Iris pigment epithelial cell (primary cell): ENCODE measurements at places on chromosomes 7 and 10.

GRCh38 chr7:149846436-149847046 is 8.4 kb downstream of the ZNF862 start:
- no peak for DNase-seq

DNA sequence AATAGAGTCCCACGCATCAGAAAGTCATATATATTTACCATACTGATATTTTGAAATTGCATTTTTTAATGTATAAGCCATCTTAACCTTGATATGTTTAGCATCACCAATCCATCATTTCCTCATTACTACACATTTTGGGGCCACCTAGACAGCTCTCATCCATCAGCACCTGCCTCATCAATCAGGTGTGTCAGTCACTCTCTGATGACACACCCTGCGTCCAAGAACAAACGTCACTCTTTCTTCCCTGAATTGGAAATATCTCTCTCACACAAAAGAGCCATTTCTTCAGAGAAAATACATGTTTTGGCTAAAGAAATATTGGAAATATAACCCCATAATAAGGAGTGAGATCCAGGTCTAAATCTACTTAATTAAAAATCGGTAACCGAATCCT is 38.9 kb upstream of the RSU1 start:
- no peak for DNase-seq

- DNase-seq: peak; percentile 31
Measured at GRCh38 chr10:28681291-28681763, 4.0 kb downstream of the BAMBI start.

GRCh38 chr7:115274-115911 is 77.0 kb upstream of the FAM20C start:
- DNase-seq: peak; percentile 65

DNA sequence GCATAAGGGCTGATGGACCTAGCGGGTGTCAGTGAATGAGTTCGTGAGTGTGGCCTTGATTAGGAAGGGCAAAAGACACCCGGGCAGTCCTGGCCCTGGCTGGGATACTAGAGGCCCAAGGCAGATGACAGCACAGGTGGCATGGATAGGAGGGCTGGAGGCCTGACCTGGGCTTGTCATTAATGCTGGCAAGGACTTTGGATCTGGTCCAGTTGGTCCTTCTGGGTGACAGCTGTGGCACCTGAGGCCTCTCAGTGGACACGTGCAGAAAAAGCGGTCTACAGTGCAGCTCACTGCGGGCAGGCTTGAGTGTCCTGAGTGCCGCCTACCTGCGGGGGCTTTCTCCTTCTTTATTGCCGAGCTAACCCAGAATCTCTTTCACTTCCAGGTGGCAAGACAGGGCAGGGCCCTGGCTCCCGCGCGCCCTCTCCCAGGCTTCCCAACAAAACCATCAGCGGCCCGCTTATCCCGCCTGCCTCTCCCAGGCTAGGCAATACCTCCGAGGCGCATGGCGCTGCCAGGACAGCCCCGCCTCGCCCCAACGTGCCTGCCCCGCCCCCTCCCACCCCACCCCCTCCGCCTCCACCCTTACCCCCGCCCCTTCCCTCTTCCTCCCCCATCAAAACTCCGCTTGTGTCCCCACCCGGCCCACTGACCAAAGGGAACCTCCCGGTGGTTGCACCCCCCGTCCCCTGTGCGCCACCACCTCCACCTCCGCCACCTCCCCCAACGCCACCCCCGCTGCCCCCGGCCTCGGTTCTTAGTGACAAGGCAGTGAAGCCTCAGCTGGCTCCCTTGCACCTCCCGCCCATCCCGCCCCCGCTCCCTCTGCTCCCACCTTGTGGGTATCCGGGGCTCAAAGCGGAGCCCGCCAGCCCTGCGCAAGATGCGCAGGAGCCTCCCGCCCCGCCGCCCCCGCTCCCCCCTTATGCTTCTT is 77.4 kb downstream of the WIPF3 start:
- no peak for DNase-seq

DNA sequence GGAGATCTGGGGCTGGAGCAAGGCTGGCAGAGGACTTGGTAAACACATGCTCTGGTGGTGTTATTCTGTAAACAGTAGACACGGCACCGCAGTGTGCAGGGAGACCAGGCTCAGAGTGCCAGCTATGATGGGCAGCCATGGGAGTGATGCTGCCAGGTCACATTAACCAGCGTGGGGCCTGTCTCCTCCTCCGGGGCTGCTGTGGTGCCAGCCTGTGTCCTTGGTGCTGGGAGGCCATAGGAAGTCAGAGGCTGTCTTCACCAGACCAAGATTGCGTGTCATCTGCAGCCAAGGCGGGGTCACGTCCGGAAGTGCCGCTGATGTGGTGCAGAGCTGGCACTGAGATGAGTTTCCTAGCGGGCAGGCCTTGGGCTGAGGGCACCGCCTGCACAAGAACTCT is 236.0 kb downstream of the GLRX3 start:
- no peak for DNase-seq

DNA sequence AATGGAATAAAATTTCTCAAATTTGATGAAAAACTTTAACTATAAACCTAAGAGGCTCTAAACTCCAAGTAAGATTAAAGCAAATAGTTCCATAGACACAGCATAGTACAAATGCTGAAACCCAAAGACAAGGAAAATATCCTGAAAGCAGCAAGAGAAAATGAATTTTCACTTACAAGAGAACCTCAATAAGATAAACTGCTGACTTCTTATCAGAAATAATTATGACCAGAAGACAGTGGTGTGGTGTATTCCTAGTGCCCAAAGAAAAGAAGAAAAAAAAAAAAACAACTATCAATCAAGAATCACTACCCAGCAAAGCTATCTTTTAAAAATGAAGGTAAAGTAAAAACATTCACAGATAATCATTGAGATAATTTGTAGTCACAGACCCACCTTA is 106.3 kb downstream of the DYNC1I1 start:
- DNase-seq: no peak

DNA sequence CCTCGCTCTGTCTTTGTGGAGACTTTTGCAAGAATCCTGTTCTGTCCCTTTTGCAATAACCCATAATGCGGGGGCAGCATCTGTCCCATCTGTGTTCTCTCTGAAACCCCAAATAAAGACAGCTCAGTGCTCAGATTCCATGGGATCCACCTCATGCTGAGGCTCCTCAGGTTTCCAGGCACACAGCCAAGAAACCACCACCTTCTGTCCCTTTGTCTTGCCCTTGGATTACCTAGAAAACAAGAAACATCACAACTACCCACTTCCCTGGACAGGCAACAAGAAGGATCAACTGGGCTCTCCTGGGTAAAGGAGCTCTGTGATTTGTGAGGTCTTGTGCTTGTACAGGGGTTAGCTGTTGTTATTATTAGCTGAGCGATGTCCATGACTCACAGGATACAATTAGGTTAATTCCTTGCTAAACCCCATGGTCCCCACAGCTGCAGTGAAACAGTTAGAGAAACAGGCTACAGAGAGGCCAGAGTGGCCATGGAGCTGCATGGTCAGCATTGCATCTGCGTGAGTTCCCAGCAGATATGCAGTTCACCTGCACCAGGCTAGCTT is 50.2 kb downstream of the CXCL12 start:
- DNase-seq: peak; percentile 81
